ENCODE measurements at places on chromosomes 4 and X.

DNA sequence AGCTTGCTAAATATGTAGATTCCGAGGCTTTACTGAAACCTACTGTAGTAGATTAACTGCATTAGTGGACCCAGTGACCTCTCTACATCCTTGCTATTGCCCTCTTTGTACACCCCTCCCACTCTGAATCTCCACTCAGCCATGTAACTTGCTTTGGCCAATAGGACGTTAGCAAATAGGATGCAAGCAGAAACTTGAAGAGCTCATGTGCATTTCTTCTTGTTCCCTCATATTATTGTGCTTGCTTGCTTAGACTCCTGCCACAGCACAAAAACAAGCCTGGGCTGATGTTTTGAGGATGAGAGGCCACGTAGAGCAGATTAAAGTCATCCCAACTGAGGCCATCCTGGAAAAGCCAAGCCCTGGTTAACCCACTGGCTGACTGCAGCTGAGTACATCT, 147.9 kb downstream of the HS6ST2 start:
- H3K4me3 ChIP-seq: no peak overlapping the region
- H3K36me3 ChIP-seq: no peaks in the 10 kb centered on the region
- H3K4me1 ChIP-seq: no peaks in the 10 kb centered on the region
- no peak for DNase-seq

- H3K27me3 ChIP-seq: no peaks in the 10 kb centered on the region
- DNase-seq: no peak
- H3K4me1 ChIP-seq: no peaks in the 10 kb centered on the region
- peaks cover 1% of the 10 kb centered on the region for H3K36me3 ChIP-seq
- no peak overlapping the region for H3K4me3 ChIP-seq
Measured at GRCh38 chr4:115437739-115438138, 324.3 kb upstream of the NDST4 start.

GRCh38 chrX:3204606-3205005, 141.8 kb downstream of the MXRA5 start:
- no peak overlapping the region for H3K27ac ChIP-seq
- peaks cover 1% of the 10 kb centered on the region for H3K36me3 ChIP-seq
- peaks cover 10% of the 10 kb centered on the region for H3K27me3 ChIP-seq

GRCh38 chrX:109760922-109761250, 27.8 kb upstream of the ACSL4 start:
- no peak overlapping the region for H3K27ac ChIP-seq
- peaks cover 6% of the 10 kb centered on the region for H3K4me1 ChIP-seq
- H3K27me3 ChIP-seq: peaks cover 10% of the 10 kb centered on the region
- no peak overlapping the region for H3K4me3 ChIP-seq
- DNase-seq: no peak

- peaks cover 13% of the 10 kb centered on the region for H3K27me3 ChIP-seq
- no peak overlapping the region for H3K27ac ChIP-seq
- no peak overlapping the region for H3K4me3 ChIP-seq
- H3K36me3 ChIP-seq: peaks cover 3% of the 10 kb centered on the region
- no peaks in the 10 kb centered on the region for H3K4me1 ChIP-seq
Measured at GRCh38 chrX:39528161-39528916, 569.4 kb downstream of the BCOR start.
